Dorsolateral prefrontal cortex (tissue), 122 donors: ENCODE measurements at places on chromosomes 16 and 17.
A peak's percentile ranks its signal among the peaks of the same experiment; 100 is the strongest.

GRCh38 chr16:52418201-52418600 lies 128.7 kb downstream of the TOX3 start:
- no peak for DNase-seq

DNA sequence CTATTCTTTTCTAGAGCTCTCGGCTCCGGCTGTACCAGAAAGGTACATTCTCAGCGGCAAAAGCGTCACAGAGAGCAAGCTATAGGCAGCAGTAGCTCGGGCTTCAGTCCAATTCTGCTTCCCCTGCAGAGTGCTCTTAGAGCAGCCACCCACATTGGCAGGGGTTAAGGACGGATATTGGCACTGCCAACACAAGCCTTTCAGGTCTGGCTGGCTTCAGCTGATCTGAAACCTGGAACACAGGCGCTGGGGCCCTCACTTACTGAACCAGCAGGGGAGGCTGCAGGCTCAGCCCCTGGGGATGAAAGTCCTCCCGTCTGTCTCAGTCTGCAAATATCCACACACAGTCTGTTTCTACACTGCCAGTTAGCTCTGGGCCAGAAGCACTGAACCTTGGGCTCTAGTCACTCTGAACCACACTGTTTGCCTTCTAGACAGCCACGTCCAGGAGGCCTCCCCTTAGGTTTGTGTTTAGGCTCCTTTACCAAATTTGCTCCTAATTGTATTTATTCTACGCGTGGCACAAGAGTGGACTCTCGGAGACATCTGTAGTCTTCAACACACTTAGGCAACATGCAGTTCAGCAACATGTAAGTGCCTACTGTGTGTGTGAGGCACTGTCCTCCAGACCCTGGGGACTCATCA lies 40.1 kb downstream of the HIC1 start:
- DNase-seq: peak; percentile 44

DNA sequence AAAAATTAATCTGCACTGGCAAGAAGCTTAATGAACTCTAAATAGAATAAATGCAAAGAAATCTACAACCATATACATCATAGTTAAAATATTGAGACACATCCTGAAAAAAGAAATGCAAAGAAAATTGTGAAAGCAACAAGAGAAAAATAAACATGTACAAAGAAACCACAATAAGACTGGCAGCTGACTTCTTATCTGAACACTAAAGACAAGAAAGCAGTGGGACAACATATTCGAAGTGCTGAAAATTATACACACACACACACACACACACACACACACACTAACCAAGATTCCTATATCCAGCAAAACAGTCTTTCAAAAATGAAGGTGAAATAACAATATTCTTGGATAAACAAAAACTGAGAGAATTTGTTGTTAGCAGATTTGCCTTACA lies 366.5 kb upstream of the C16orf82 start:
- no peak for DNase-seq

DNA sequence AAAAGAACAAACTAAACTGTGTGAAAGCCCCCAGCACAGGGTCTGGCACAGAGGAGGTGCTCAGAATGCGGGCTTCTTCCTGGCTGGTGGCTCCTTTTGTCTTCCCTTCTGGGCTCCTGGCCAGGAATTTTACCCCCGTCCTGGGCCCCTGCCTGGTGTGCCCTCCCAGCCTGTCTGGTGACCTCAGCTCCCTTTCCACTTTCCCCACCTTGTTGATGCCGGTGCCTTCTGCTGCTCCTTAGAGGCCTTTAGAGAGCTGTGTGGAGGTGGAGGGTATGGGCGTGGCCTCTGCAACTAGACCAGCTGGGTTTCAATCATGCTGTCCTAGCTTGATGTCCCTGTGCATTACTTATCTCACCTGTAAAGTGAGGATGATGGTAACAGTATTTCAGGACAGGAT lies 16.8 kb downstream of the PIRT start:
- no peak for DNase-seq

- DNase-seq: peak; percentile 32
Observed at GRCh38 chr17:49513641-49514040, 18.5 kb downstream of the NGFR start.

- peak; percentile 61 for DNase-seq
Observed at GRCh38 chr16:30889721-30890120, 4.2 kb downstream of the BCL7C start.

DNA sequence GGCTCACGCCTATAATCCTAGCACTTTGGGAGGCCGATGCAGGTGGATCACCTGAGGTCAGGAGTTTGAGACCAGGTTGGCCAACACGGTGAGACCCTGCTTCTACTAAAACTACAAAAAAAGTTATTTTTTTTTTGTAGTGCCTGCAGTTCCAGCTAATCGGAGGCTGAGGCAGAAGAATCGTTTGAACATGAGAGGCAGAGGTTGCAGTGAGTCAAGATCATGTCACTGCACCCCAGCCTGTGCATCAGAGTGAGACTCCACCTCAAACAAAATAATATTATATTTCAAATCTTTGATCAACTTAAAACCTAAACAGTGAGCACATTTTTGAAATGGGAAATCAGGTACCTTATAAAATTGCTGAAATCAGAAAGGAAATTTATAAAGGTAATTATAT lies 36.5 kb downstream of the NCOR1 start:
- DNase-seq: no peak

- no peak for DNase-seq
Observed at GRCh38 chr17:66562119-66562518, 259.7 kb downstream of the PRKCA start.

DNA sequence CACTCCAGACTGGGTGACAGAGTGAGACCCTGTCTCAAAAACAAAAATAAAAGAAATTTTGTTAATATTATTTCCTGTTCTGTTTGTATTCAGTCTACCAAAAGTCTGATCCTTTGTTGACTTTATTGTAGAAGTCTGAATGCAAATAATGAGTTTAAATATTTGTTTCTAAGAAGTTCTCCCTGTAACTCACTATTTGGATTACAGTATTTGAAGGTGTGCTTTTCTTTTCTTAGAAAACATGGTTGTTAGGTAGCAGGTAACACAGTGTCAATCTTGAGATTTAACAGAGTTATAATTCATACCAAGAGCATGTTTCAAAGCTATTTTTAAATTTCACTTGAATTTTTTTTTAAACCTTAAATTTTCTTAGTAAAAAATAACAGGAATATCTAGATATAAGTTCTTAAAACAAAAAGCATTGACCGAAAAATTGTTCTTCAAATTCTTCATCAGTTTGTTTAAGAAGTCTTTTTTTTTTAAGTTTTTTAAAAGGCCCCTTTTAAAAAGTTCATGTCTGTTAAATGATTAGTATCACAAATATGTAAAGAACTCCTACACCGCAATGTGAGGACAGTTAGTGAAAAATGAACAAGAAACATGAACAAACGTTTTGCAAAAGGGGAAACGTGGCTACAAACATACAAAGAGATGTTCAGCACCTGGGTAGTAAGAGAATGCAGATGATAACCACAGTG lies 35.0 kb downstream of the GAN start:
- no peak for DNase-seq

DNA sequence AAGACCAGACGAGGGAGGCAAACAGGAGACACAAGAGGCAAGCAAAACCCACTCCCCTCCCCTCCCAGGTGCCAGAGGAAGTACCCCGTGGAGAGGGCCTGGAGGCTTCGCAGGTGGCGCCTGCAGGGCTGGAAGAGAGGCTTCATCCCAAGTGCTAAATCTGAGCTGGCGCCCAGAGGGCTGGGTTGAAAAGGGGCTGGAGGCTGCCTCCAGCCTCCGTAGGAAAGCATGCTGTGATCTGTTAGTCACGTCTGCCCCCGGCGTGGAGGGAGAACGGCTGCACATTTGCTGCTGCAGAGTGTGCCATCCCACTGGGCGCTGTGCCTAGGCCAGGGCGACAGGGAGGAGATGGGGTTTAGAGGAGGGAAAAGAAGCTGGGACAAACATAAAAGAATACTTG lies 16.9 kb downstream of the RPH3AL start:
- no peak for DNase-seq

- no peak for DNase-seq
Observed at GRCh38 chr16:66240631-66241395, 125.7 kb upstream of the CDH5 start.

DNA sequence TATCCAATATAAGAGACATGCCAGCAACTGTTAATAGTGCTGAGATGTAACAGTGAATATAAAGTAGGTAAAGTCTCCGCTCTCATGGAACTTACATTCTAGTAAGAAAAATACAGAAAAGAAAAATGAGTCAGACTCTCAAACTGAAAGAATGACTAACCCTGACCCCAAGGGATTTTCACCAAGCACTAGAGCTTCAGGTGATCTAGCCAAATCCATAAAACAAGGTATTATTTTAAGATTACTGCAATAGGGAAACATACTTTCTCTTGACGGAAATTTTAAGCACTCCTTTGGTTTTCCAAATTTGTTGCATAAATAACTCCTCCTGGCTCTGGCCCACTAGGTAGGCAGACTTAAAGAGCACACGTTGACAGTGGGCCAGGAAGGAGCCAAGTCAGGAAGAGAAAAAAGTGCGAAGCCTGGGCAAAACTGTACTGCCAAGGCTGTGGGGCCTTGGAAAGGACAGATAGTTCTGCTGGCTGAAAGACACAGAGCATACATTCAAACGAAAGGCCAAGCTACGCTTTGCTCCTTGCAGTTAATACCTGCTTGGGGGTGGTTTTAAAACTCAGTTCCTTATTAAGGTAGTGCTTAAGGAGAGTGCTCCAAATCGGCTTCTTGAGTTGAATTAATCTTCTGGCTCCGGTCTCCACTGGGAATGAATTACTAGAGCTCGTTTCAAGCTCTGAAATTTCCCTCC lies 1.4 kb downstream of the GOT2 start:
- no peak for DNase-seq

DNA sequence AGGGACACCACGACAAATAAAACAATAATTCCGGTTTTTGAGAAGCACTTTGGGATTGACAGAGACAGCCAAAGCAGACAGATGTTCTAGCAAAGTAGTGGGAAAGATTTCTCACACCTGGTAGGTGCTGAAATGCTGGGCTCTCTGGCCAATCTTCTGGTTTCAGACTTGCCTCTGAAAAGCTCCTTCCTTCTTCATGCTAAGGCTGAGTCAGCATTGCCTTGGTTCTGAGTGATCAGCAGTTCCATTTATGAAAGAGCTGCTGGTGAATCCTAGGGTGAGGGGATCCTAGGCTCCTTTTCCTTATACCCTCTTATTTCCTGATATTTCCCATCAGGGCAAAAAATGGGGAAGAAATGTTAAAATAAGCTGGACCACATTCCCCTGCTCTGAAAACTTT lies 268.7 kb upstream of the SALL1 start:
- DNase-seq: no peak

GRCh38 chr17:72696721-72697120 lies 395.8 kb downstream of the SLC39A11 start:
- no peak for DNase-seq

GRCh38 chr17:8747742-8748141 lies 3.1 kb upstream of the CCDC42 start:
- no peak for DNase-seq

DNA sequence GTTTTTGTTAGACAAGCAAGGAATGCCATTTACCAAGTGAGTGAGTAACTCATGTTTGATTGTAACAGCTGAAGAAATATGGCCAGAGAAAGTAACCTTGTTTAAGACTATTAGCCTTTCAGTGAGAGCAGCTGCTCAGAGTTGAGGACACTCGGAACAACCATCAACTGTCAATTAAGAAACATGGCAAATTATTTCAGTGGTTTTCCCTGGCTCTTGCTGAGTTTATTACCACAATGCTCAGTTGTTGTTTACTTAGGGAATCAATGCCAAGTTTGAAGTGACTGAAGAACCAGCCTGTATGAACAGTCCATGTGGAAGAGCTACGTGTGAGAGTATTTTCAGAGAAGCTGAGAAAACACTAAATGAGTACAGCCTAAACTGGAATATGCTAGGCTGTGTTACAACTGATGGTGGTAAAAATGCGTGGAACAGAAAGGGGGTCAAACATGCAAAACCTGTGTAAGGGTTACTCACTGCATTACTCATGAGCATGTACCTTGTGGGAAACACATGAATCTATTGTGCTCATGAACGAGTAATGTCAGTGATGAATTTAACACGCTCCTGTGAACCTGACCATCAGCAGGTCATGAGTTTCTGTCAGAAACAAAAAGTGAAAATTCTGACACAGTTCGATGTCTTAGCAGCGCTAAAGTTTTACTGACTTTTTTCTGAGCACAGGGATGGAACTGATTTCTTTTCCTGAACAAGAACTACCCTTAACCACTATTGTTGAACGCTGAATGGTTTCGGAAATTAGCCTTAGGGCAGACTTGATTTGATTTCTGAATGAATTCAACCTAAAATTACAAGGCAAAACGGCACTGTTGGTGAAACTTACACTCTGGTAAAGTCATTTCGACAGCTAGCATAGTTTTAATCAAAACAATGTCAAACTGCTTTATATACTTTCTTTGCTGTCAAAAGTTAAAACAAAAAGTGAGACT lies 33.5 kb downstream of the GNA13 start:
- no peak for DNase-seq

- DNase-seq: no peak
Observed at GRCh38 chr16:88870608-88871348, 4.3 kb upstream of the PABPN1L start.

DNA sequence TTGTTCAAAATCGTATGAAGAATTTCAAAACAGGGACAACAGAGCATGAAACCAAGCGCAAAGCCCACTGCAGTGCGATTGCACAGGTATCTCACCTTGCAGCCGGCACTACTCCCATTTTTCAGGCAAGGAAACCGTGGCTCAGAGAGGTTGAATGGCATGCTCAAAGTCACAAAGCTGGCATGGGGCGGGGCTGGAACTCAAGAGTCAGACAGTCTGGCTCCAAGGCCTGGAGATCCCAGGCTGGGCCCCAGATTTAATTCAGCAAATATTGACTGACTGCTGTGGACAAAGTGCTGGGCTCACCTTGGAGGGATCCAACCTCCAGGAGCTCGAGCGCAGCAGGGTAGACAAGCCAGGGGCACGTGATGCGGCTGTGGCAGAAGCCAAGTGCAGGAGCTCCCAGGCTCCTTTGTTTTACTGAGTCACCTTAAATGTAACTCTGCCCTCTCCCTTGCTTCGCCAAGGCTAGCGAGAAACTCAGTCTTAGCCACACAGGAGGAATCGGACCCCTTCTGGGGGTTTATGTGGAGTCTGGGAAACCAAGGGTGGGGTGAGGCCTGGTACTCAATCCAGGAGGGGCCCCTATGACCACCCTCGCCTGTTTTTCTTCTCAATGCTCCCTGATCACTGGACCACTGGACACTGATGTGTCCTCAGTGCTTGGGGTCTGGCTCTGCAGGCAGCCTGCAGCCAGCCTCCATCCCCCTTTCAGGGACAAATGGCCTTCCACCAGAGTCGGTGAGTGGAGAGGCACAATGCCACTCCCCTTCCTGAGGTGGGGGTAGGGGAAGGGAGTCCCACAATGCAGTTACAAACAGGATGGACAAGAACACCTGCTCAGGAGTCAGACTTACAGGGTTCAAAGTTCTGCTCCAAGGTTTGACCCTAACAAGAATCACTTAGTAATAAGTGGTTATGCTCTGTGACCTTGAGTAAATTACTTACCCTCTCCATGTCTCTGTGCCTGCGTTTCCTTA lies 3.9 kb upstream of the SPATA20 start:
- DNase-seq: no peak
